ENCODE measurements at places on chromosomes 11 and 22.

GRCh38 chr11:119056421-119056999 is 495 bp downstream of the HYOU1 start:
- DNase-seq = peak; percentile 19

DNA sequence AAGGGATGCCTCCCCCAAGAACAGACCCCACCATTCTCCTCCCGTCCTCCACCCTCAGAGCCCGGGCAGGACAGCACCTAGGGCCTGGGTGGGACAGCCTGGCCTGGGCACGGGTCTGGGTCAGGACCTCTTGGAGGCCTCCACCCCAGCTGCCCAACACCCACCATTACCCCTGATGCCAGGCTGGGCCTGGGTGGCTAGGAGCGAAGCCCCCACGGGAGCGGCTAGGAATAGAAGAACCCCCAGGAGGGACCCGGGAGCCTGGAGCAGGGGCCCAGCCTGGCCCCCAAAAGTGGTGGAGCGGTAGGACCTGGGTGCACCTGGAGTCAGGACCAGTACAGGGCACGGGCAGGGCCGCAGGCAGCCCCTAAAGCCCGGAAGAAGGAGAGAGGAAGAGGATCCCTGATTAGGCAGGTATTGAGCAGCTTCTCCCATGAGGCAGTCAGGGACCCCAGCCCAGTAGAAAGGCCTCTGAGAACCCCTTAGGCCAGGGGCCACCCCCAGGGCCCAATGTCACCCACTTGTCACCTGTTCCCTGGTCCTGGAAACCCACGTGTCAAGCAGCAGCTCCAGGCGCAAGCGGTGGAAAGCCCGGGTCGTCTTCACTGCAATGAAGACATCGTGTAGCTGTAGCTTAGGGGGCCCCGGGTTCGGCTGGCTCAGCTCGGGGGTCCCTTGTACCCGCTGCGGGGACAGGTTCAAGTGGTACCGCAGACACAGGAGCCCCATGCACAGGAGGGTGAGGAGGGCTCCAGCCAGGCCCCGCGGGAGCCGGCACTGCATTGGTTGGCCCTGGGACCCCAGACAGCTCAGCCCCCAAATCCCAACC is 575 bp downstream of the MFNG start:
- DNase-seq = peak; percentile 3

DNA sequence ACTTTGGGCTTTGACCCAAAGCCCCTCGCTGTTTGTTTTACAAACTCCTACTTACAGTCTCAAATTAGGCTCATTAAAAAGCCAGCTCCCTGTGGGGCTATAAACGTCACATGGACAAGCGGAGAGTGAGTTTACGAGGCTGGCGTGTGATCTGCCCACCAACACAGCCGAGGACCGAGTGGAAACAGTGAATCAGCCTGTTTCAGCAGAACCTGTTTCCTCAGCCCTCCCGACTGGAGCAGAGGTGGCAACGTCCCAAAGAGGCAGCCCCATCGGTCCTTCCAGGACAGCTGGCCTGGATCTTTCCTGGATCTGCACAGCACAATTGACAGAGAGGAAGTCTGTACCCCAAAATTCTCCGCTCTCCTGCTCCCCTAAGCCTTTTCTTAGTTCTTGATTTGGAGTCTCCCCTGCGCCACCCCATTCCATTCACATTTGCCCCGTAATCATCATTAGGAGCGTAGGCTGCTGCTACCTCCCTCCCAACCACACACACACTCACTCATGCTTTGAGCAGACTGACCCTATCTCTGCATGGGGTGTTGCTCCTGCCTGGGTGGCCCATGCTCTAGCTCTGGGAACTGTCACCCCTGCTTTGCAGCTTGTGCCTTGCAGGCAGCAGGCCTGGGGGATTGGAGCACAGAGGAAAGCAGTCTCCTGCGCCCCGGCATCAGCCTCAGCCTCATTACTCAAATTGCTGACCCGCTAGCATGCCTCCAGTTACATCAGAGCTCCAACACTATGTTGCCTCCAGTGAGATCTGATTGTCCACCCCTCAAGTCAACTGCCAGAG is 117.8 kb downstream of the NAT10 start:
- DNase-seq = no peak

DNA sequence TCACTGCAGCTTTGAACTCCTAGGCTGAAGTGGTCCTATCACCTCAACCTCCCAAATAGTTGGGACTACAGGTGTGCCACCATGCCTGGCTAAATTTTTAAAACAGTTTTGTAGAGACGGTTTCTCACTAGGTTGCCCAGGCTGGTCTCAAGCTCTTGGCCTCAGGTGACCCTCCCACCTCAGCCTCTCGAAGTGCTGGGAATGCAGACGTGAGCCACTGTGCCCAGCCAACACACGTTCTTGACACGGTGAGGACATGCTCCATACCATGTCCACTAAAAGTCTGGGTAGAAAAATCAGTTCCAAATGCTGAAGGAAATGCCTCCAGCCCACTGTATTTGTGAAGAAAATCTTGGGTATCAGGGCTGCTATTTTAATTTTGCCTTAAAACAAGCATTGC is 46.9 kb downstream of the PDHX start:
- no peak for DNase-seq

- DNase-seq = no peak
Observed at GRCh38 chr11:80309301-80309700, 868.5 kb upstream of the TENM4 start.

GRCh38 chr11:43359422-43359818 is 700 bp downstream of the TTC17 start:
- no peak for DNase-seq

DNA sequence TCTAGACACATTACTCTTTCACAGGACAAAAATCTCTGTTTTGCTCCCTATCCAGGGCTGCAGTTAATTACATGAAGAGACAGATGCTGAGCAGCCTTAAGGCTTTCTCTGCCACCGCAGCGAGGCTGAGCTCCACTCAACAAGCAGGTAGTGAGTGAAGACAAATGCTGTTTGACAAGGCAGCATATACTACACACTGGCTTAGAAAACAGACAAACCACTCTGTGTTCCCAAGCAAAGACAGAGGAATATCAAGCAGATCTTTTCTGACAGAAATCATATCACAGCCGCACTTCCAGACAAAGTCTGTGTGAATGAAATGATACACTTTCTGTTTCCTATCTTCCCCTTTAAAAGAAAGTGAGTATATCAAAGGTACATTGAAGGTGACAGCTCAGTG is 368.1 kb downstream of the DCDC1 start:
- DNase-seq = no peak

DNA sequence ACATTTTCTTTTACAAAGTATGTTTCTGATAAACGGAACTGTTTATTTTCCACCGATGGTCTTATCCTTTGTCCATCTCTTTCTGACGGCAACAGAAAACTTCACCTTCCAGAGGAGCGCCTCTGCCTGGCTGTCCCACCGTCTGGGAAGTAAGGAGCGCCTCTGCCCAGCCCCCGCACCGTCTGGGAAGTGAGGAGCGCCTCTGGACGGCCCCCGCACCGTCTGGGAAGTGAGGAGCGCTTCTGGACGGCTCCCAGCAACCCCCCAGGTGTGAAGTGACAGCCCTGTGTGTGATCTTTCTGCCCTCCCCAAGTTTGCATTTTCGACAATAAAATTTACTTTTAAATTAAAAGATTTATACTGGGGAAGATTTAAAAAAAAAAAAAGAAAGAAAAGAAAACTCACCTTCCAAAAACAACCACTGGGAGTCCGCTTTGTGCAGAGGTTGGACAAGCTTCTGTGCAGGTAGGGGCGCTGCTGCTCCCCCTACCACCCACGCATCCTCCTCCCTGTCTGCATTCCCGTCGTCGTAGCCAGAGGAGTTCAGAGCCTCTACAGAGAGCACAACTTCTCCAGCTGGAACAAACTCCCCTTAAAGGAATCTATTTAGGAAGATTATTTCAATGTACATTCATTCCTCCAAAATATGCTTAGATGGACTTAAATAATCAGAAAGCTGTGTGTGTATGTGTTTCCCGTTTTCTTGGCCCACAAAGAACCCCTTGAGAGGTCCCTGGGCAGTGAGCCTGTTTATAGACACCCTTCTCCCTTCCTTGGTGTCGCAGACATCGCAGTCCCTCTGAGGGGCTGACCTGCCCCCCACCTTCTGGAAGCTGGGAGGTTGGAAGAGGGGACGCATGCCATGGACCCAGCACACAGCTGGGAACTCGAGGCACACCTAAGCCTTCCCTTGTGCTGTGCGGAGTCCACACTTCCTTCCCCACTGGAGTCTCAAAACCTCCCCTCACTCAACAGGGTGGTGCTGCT is 849 bp upstream of the APOBEC3B start:
- no peak for DNase-seq

- no peak for DNase-seq
Observed at GRCh38 chr11:12362857-12363256, 14.5 kb upstream of the PARVA start.

DNA sequence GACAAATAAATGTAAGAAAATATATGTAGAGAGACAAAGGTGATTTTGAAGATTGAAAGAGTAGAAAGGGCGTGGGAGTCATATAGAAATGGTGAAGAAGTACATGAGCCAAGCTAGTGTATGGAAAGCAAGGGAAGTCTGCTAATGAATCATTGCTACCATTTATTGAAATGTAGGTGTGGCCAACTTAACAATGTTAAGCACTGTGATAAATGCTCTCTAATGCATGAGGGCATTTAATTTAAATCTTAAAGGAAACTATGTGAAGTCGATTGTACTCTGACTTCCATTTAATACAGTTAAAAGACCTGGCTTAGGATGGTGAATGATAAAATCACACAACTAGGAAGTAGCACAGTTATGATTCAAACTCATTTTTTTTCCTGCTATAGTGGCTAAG is 219.9 kb downstream of the CASP12 start:
- no peak for DNase-seq

DNA sequence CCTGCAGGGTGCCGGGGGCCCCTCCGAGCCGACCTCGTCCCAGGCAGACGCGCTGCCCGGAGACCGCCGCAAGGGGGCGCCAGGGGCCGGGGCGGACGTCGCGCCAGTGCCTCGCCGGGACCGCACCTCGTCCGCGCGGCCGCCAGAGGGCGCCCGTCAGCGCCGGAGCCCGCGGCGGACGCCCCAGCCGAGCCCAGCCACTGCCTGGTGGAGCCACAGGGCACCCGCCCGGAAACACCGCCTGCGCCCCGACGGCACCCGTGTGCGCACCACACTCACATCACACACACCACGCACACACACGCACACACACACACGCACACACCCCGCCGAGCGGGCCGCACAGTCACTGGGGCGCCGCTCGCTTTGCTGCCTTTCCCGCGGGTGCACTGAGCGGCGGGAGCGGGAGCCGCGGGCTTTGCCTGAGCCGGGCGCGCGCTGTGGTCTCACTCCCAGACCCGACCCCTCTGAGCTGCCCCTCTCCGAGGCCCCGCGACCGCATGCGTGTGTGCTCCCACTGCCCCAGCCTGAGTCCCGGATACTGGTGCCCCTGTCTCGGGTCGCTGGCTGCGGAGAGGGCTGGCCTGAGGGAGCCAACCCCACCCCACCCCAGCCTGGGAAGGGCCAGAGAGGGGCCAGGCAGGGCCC is 449.3 kb downstream of the OPCML start:
- peak; percentile 3 for DNase-seq

GRCh38 chr22:46090631-46091201 is 59.6 kb upstream of the PPARA start:
- DNase-seq = no peak

DNA sequence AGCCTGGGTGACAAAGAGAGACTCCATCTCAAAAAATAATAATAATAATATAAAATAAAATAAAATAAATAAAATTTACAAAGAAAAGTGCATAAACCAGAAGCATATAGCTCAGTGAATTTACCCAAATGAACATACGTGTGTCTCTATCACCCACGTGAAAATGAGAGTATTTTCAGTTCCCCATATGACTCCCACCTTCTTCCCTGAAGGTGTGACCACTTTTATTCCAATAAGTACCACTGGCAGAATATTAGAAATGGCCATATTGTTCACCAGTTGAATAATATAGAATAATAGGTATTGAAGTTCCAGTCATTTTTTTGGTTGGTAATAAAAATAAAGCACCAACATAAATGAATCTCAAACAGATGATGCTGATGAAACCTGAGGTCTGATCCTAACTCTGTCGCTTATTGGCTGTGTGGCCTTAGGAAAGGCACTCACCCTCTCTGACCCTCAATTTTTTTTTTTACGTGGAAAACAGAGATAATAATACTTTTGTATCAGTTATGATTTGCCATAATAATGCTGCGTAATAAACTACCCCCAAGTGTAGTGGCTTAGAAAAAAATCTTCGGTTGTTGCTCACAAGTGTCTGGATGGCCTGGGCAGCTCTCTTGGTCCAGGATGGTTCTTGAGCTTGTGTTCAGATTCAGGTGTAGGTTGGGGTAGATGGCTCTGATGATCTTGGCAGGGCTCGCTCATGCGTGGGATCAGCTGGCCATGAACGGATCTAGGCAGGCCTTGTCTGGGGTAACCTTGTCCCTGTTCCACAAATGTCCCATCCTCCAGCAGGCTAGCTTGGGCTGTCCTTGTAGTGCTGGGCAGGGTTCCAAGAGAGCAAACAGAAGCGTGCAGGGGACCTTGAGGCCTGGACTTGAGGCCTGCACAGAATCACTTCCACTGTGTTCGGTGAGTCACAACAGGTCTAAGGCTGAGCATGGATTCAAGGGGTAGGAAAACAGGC is 88.1 kb downstream of the MYO18B start:
- DNase-seq = no peak

DNA sequence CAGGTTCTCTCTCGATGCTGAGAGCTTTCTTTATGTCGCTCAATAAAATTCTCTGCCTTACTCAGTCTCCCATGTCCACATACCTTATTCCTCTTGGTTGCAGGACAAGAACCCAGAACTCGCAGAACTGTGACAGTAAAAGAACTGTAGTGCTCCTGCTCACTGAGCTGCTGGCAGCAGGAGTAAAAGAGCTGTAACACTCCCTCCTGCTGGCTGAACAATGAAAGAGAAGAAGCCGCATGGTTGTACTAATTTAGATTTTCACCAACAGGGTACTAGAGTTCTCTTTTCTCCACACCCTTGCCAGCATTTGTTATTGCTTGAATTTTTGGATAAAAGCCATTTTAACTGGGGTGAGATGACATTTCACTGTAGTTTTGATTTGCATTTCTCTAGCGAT is 433.2 kb downstream of the GUCY1A2 start:
- DNase-seq = no peak

GRCh38 chr11:117932426-117932825 is 3.2 kb upstream of the TMPRSS13 start:
- no peak for DNase-seq

- DNase-seq = no peak
Observed at GRCh38 chr11:64590763-64591221, at the start of gene SLC22A12. Gene SLC22A12, plus strand, starts transcription at chr11:64591220. Its CDS starts 337 bp downstream, at chr11:64591557.

GRCh38 chr22:40450616-40451015 is 80.2 kb downstream of the SGSM3 start:
- no peak for DNase-seq

DNA sequence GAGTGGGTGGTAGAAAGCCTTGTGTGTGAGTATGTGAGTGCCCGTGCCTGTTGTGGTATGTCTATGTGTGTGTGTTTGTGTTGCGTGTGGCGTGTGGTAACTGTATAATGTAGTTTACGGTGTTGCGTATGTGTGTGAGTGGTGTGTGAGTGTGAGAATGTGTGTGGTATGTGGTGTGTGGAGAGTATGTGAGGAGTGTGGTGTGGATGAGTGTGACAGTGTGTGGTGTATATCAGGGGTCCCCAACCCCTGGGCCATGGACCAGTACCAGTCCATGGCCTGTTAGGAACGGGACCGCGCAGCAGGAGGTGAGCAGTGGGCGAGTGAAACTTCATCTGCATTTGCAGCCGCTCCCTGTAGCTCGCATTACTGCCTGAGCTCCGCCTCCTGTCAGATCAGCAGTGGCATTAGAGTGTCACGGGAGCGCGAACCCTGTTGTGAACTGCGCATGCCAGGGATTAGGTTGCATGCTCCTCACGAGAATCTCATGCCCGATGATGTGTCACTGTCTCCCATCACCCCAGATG is 5.7 kb downstream of the UPK3A start:
- no peak for DNase-seq
